ENCODE measurements at places on chromosomes 3 and 15.
A peak's percentile ranks its signal among the peaks of the same experiment; 100 is the strongest.

DNA sequence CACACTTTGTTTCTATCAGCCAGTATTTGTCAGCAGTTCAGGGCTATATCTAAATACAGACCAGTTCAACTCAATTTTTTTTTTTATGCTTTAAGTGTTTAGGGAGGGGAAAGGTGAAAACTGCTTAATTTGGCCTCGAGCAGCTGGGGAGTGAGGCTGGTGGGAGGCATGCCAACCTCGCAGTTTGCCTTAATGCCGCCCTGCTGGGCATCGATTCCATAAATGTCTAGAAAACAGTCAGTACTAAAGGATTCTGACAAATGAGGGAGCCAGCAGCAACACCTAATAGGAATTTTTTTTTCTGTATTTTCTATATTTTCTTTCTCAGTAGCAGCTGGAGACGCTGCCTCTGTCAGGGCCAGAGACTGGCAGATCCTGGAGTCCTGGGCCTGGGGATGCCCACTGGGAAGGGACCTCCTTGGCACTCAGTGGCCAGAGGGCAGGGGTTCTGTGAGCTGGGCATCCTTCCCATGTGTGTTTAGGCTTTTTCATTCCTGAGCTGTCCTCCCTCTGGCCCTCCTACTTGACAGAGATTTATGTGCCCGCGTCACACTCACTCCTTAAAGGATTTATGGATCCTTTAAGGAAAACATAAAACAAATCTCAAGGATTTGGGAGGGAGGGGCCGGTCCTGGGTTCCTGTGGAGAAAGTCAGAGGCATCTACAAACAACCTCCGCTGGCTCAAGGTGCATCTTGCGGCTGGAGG, 117.8 kb downstream of the WNT5A start:
- no peak for DNase-seq

DNA sequence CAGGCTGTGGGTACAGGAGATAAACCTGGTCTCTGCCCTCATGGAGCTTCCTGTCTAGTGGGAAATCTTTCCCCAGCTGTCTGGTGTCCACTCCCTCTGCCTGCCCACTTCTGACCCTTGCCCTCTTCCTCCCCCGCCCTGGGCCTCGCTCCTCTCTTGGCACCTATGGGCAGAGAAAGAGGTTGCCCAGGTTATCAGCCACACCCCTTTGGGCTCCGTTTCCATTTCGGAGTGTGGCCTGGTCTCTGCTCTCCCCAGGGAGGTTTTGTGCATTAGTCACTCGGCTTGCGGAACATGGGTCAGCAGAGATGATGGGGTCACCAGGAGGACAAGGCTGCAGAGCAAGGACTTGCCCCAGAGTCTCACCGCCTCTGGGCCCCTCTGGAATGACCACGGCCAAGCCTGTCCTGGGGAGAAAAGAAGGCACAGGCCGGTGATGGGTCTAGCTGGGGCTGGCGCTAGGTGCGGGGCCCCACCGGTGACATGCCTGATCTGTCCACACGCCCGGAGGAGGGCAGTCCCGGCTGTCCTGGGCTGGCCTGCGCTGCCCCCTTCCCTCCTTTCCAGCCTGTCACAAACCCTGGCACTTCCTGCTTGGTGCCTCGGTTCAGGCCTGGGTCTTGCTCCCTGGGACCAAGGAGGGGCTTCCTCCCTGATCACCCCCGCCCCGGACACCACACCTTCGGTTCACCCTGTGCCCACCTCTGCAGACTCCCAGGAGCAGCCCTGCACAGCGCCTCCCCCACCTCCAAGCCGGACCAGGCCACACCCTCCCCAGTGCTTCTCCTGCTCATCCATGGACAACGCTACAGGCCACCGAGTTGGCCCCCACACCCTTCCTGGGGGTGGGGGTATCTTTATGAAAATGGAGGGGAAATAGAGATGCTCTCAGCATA, 35.6 kb upstream of the MUC4 start:
- DNase-seq = peak; percentile 97

DNA sequence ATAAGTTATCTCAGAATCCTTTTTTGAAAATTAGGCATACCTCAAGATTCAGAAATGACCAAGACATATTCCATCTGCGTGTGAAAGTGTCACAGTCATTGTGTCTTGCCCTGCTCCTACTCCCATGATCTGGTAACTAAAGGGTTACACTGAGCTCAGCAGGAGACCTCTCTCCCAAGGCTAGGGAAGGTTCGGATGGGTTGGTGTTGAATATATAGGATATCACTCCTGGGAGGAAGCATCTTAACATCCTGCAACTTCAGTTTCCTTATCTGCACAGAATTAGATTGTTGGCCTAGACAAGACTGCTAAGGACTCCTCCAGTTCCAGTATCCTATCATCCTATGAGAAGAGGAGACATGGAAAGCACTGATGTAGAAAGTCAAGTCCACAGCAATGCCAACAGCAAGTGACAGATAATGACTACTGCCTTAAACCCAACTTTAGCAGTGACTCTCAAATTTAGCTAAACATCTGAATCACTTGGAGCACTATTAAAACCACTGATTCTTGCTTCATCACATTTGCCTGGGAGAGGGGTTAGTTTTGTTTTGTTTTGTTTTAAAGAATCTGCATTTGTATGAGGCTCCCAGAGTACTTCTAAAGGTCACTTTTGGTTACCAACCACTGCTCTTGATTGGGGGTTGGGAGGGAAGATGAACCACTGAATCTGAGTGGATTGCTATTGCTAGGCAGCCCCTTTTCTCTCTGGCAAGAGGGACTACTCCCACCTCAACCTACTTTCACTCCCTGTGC, 9.7 kb downstream of the ADAMTS9 start:
- no peak for DNase-seq

GRCh38 chr15:89199746-89200145, 21.6 kb downstream of the RLBP1 start:
- no peak for DNase-seq

DNA sequence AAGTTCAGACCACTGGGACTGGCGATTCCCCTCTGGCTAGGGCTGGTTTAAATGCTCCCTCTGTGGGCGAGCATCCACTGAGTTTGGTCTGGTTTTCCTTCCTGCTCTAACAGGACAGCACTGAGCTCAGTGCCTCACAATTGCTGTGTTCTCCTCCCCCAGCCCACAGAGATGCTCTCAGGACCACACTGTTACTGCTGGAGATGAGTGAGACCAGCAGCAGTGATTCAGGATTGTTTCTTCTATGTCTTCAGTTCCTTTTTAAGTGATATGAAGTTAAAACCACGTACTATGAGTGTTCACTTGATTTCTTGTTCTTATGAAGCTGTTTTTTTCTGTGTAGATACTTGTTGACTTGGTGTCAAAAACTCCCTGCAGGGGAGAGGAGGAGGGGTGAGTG, 180.4 kb upstream of the COL8A1 start:
- DNase-seq = no peak

DNA sequence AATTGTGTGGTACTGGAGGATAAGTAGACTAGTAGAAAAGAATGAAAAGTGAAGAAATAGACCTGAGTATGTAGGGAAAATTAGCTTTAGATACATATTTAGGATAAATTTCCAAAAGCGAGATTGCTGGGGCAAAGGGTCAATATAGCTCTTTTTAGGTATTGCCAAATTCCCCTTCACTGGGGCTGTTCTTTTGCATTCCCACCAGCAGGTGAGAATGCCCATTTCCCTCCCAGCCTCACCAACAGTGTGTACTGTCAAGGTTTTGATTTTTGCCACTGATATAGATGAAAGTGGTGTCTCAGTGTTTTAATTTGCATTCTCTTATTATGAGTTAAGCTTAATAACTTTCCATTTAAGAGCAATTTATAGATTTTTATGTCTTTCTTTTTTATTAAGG, 35.7 kb upstream of the BHLHE40 start:
- no peak for DNase-seq

DNA sequence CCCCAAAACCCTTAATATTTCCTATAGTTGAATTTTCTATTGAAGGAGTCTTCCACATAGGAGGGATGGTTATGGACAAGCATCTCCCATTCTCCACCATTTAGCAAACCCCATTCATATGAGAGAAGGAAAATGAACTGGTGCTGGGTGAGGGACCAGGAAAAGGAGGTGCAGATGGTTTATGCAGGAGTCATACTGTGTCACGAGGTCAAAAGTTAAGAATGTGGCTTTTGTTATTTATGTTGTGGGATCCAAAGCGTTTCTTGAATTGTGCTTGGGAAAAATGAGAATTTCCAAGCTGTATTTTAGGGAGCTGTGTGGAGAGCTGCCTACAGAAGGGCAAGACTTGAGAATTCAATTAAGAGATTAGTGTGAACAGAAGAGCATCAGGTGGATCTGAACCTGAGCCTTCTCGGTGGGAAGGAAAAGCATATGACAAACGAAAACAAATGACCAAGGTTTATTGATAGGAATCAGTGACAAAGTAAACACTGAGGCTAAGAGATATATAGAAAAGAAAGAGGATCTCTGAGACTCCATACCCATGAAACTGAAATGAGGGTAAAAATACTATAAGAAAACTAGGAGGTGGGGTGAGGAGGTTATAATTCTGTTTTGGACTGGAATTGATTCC, 473.3 kb upstream of the NR2F2 start:
- peak; percentile 4 for DNase-seq

- DNase-seq = no peak
Measured at GRCh38 chr3:118987477-118987876, 47.2 kb downstream of the IGSF11 start.
